Breast epithelium (tissue), 4 donors: ENCODE measurements at places on chromosomes 5 and 9.

DNA sequence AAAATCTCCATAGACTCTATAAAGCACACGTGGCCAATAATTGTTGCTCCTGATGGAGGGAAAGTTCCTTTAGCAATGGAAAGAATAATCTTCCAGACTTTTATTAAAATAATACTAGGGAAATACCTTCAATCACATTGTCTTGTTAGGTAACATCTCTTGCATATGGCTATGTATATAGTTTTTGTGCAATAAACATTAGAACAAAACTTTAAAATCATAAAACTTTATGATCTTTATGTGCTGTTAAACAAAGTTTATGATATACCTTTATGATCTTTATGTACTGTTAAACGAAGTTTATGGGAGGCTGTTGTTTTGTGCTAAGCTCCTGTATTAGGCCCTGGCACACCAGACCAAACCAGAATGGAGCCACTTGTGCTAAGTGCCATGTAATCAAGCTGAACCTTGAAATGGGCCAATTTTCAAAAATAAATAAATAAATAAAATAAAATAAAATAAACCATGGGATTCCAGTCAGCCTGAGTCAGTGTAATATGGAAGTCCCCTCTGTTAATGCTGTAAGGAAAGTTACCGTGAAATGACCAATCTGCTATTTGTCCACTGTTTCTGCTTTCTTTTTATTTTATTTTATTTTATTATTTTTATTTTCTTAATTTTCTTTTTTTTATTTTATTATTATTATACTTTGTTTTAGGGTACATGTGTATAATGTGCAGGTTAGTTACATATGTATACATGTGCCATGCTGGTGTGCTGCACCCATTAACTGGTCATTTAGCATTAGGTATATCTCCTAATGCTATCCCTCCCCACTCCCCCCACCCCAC is 431.3 kb downstream of the SPATA31D1 start:
- H3K4me3 ChIP-seq, result no peak overlapping the region
- H3K27me3 ChIP-seq, result no peaks in the 10 kb centered on the region
- no peak for DNase-seq
- H3K36me3 ChIP-seq, result no peaks in the 10 kb centered on the region

DNA sequence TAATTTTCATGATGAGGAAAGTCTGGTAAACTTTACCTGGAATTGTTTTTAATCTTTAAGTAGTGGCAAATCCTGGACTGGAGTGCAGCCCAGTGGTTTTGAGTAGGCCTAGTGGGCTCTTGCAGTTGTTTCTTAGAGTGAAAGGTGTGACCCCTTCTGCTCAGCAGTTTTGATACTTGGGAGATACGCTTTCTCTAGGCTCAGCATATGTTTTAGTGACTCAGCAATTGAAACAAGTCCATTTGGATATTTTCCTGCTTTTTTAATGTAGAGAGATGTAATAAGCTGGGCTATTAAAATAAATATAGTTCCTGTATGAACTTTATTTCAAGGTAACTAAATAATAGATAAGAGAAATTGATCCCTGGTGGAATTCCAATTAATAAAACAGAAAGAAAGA is 6.0 kb downstream of the POLR3G start:
- no peak for DNase-seq
- H3K27ac ChIP-seq, result no peak overlapping the region

DNA sequence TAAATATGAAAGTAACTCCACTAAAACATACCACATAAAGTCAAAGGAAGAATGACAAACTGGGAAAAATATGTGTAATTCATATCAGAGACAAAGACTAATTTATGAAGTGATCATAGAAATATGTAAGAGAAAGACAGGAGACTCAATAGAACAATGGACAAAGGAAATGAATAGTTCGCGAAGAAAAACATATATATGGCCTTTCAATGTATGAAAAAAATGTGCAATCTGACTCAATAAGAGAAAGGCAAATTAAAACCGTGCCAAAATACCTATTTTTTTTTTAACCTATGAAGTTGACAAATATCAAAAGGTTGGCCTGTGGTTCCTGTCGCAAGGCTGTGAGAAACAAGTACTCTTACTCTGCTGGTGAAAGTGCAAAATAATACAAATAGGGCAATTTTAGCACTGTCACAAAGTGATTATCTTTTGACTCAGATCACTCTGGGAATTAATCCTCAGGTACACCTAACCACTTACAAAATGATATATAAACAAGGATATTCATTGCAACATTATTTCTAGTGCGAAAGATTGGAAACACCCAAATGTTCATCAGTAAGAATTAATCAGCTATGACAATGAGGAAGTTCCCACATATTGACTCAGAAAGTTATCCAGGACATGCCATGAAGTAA is 3.7 kb downstream of the C9 start:
- H3K4me3 ChIP-seq, result no peak overlapping the region
- H3K27ac ChIP-seq, result no peak overlapping the region
- no peaks in the 10 kb centered on the region for H3K4me1 ChIP-seq
- no peak for DNase-seq

- H3K27ac ChIP-seq, result no peak overlapping the region
- H3K4me3 ChIP-seq, result no peak overlapping the region
Observed at GRCh38 chr9:91131433-91131839, 230.3 kb downstream of the AUH start.

GRCh38 chr5:54013556-54014194 is 296.7 kb downstream of the ARL15 start:
- no peaks in the 10 kb centered on the region for H3K4me1 ChIP-seq
- no peak for DNase-seq
- no peaks in the 10 kb centered on the region for H3K27me3 ChIP-seq

DNA sequence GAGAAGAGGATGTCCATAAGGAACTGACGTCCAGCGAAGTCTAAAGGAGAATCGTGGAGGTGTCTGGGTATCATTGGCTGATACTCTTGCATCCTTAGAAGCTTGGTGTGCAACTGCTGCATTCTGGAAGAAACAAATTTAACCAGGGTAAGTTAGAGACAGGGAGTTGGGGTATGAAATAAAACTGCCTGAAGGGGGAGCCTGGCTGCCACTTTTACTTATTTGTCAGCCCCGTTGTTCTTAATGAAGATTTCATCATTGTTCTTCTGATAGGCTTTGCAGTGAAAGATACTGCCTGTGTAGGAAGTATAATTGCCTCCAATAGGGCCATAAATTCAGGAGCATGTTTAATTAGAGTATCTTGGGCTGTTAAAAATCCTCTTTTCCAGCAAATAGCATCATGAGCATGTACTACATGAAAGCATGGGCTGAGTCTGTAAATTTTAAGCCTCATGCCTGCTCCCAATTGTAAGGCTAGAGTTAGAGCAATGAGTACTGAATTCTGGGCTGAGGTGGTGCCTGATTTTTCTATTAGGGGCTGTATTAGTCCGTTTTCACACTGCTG is 1264.5 kb upstream of the ACO1 start:
- H3K27ac ChIP-seq, result no peak overlapping the region
- H3K4me1 ChIP-seq, result no peaks in the 10 kb centered on the region
- DNase-seq, result no peak
- H3K36me3 ChIP-seq, result no peaks in the 10 kb centered on the region

DNA sequence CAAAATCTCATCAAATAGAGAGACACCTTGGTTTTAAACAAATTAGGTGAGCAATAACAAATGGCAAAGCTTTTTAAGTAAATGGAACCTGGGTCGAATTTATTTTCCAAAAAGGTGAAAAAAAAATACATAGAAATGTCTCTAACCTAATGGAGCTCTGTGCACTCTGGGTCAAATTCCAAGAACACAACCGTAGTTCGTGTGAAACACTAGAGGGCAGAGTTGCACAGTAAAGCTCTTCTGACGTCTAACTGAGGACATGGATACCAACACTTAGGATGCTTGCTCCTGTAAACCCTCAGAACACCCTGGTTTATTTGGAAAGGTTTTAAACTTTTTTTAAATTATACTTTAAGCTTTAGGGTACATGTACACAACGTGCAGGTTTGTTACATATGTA is 18.9 kb downstream of the MARCHF11 start:
- H3K36me3 ChIP-seq, result no peaks in the 10 kb centered on the region
- no peak overlapping the region for H3K4me3 ChIP-seq
- H3K4me1 ChIP-seq, result no peaks in the 10 kb centered on the region
- no peaks in the 10 kb centered on the region for H3K27me3 ChIP-seq

GRCh38 chr5:56685503-56686217 is 129.7 kb upstream of the MAP3K1 start:
- no peak for DNase-seq
- no peaks in the 10 kb centered on the region for H3K4me1 ChIP-seq
- no peaks in the 10 kb centered on the region for H3K27me3 ChIP-seq
- H3K4me3 ChIP-seq, result no peak overlapping the region
- H3K27ac ChIP-seq, result no peak overlapping the region

GRCh38 chr9:92564504-92564903 is 28.7 kb upstream of the ECM2 start:
- no peaks in the 10 kb centered on the region for H3K36me3 ChIP-seq
- H3K4me1 ChIP-seq, result no peaks in the 10 kb centered on the region
- no peak for DNase-seq
- H3K27ac ChIP-seq, result no peak overlapping the region
- no peak overlapping the region for H3K4me3 ChIP-seq

DNA sequence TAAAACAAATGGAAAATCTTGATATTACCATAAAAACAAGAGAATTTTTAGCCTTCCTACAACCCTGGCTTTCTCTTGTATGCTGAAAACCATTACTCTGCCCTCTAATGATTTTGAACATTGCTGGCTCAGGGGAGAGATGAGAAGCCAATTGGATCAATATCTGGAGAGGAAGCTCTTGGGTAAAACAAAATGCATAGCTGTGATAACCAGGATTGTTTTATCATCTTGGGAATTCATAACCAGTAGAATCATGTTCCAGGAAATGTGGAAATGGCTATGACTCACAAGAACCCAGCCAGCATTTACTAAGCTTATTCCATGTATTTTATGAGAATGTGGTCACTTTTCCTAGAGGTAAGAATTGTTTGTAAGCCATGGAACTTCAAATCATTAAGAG is 51.1 kb upstream of the CTNND2 start:
- no peak overlapping the region for H3K4me3 ChIP-seq
- H3K27ac ChIP-seq, result no peak overlapping the region
- no peaks in the 10 kb centered on the region for H3K36me3 ChIP-seq
- no peaks in the 10 kb centered on the region for H3K27me3 ChIP-seq
- DNase-seq, result no peak
- no peaks in the 10 kb centered on the region for H3K4me1 ChIP-seq

DNA sequence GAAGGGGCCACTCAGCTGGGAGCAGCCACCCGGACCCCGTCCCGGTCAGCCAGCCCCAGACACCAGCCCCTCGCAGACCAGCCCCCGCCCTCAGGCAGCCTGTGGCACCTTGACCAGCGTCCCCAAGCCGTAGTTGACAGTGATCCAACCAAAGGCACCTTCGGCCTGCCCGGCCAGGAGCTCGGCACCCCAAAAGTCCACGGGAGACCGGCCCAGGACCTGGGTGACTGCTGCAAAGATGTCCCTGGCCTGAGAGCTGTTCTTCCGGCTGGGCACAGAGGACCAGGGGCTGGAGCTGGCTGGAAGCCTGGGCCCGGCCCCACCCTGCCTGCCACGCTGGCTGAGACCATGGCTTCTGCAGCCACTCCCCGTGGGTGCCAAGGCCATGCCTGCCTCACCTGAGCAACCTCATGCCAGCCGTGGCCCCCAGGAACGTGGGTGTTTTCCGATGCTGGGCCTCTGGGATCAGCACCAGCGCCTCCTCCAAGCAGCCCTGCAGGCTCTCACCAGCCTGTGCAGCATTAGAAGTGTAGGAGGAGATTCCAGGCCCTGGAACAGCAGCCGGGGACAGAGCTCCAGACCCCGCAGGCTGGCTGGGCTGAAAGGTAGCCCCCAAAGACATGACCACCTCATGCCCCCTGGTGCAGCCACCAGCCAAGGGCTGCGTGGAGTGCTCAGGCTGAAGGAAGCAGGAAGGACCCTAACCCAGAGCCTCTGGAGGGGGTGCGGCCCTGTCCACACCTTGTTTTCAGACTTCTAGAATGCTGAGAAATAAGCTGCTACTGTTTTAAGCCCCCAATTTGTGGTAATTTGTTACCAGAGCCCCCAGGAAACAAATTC is 4.2 kb downstream of the ENTPD8 start:
- peaks cover 12% of the 10 kb centered on the region for H3K4me1 ChIP-seq
- DNase-seq, result no peak
- no peak overlapping the region for H3K27ac ChIP-seq
- H3K4me3 ChIP-seq, result no peak overlapping the region
- H3K27me3 ChIP-seq, result no peaks in the 10 kb centered on the region

DNA sequence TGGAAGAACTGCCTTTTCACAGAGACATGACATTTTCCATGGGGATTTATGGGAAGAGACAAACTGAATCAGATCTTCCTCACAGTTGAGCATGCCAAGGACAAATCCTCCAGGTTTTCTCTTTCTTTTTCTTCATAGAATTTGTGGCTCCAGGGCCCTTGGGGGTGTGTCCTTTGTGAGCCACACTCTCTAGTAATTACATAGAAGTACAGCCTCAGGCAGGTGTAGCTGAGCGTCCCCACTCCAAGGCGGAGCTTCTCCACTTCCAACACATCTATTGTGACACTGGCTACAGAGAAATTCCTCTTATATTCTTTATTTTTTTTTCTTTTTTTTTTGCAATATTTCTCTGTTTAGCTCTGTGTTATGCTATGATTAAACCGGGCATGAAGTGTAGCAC is 420.5 kb upstream of the CD180 start:
- H3K27me3 ChIP-seq, result no peaks in the 10 kb centered on the region
- no peaks in the 10 kb centered on the region for H3K36me3 ChIP-seq
- H3K4me1 ChIP-seq, result no peaks in the 10 kb centered on the region

DNA sequence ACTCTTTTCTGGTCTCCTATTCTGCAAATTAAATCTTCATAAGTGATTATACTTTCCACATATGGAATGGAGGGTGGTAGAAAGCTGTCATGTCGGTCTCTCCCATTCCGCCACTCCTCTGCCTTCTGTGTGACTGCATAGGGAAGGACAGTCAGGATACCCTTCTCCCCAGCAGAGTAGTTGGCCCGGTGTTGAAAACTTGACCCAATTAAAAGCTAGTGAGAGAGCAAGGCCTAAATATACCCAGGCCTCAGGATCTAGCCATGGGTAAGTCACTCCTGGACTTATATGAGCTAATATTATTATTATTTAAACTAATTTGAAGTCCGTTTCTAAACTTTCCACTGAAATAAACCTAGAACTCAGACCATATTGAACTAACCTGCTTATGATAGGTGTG is 194.8 kb downstream of the TSSK1B start:
- H3K27me3 ChIP-seq, result no peaks in the 10 kb centered on the region
- no peak overlapping the region for H3K4me3 ChIP-seq
- H3K36me3 ChIP-seq, result no peaks in the 10 kb centered on the region
- DNase-seq, result no peak
- H3K27ac ChIP-seq, result no peak overlapping the region

GRCh38 chr5:168401226-168401625 is 85.0 kb upstream of the RARS1 start:
- no peak for DNase-seq
- no peaks in the 10 kb centered on the region for H3K36me3 ChIP-seq
- H3K4me3 ChIP-seq, result no peak overlapping the region
